ENCODE measurements at places on chromosomes 5 and 9. TPM values are rescaled to one million over a fixed set of nuclear protein-coding genes. Genes with fewer than 3 reads are reported as not detected.

- no peak for DNase-seq
Measured at GRCh38 chr9:34563262-34563661, 26.3 kb downstream of the CNTFR start.

- peak; percentile 72 for DNase-seq
Measured at GRCh38 chr9:88998911-88999310, 7.6 kb downstream of the S1PR3 start.

SLCO4C1 gene
- 0.15 TPM for total RNA-seq

- DNase-seq, result no peak
Measured at GRCh38 chr9:92954049-92954861, 6.9 kb downstream of the FGD3 start.
